ENCODE measurements at places on chromosomes 4 and X.

DNA sequence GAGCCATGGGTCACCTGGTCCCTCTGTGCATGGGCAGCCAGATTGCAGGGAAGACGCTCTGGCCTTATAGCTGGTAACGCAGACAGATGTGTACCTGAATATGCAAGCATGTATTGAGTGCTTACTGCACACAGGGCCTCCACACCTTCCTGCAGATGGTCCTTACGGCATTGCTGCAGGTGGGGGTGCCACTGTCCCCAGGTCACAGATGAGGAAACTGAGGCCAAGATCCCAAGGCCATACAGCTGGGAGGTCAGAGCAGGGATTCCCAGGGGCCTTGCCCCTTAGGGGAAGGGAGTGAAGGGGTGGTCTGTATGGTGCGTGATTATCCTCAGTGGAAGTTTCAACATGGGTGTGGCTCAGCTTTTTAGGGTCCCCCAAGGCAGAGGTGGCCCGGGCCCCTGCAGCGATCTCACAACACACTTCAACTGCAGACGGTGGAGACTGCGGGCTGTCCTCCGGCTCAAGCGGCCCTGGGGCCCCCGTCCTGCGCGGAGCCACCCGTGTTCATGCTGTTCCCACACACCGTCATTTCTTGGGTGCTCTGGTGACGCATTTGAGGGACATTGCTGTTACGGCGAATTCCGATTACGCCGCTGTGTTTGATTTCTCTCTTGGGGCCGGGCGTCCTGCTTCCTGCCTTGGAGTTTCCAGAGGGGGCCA, 8.1 kb downstream of the DOK7 start:
- no peak for DNase-seq

DNA sequence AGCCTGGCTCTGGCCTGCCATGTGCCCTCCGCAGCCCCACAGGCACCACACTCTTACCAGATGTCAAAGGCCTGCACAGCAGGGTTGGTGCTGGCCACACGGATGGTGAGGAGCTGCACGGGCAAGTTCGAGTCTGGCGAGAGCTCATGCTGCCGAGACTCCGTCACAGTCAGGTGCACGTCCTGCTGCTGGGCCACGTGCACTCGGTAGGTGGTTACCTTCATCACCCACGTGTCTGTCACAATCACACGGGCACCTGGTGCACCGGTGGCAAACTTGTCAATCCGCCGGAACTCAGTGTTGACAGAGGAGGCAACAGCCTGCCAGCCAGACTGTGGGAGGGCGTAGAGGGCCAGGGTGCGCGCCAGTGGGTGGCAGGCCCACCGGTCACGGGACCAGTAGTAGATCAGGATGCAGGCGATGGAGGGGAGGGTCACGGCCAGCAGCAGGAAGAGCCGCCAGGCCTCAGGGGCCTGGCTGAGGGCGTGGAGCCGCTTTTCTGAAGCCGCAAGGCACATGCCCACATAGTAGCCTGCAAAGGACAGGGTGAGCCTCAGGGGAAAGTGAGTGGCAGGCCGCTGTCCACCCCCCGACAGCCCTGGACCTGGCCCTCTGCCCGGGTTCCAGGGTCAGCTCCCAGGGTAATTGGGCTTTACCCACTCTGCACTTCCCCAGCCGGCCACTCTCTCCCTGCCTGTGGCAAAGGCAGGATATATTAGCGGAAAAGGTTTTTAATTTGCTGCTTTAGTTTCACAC, 2.9 kb downstream of the TMEM129 start:
- no peak for DNase-seq

DNA sequence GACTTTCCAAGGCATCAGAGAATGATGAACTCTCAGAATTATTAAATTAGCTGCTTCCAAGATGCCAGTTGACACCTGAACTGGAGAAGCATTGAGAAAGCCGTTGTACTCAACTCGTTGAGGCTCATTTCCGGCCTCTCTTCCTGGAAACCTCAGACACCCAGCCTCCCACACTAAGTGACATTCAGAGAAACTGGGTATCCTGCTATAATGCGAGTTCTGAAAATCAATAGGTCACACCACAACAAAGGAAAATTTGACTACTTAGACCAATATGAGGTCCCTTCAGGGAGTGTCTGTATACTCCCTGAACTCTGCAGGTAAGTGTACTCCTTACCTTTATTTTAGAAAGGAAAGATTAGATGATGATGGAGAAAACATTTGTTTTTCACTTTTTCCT, 51.2 kb downstream of the ENPEP start:
- no peak for DNase-seq

DNA sequence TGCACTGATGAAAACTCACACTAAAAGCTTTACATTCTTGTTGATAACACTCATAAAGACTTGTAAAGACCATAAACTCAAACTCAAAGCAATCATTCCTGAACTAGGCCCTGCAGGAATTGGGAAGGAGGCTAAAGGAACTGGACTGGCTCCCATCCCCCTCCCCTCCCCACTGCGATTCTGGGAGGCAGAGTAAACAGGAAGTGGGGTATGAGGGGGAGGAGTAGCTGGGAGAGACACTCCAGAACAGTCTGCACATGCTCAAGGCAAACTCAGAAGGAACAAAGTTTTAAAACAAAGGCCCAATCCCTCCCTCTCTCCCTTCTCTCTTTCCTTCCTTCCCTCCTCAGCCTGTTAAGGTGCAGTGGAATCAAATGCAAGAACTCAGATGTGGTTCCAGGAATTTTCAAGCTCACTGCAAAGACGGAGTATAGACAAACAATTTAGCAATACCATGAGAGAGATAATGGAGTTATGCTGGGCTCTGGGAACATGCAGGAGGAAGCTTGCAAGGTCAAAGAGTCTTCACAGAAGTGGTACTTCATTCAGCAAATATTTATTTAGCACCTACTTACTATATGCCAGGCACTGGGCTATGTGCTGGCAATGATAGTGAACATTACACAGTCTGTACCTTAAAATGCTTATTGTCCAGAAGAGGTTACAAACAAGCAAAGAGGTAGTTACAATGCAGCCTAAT, 15.9 kb downstream of the MID1IP1 start:
- DNase-seq, result peak; percentile 42

DNA sequence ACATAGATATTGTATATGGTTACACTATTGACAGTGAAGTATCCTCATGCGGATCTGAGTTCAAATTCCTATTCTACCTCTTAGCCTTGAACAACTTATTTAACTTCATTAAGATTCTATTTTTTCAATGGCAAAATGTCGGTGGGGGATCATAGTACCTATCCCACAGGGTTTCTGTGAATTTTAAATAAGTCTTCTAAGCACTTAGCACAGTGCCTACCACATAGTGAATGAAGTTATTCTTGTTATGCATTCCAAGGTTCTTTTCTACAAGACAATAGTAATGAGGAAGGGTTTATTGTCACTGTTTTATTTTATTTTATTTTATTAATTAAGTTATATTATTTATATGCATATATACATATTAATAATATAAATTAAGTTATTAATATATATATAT, 8.8 kb upstream of the ENAM start:
- DNase-seq, result no peak

GRCh38 chr4:174036576-174036975, 246.9 kb downstream of the FBXO8 start:
- no peak for DNase-seq

DNA sequence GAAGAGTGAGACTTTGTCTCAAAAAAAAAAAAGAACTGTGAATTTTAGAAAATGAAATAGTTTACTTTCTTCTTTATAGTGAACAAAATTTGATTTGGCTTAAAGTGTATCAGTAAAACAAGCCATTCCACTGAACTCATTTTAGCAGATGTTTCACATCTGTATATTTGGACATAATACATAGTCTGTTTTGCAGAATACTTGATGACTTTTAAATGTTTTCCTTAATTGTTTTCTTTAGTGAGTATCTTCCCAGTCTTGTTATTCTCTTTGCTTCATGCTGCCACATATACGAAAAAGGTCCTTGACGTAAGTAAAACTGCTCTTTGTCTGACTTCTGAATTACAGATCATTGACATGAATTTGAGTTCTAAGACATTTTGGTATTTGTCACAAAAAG, 8.3 kb downstream of the TMEM33 start:
- DNase-seq, result no peak

DNA sequence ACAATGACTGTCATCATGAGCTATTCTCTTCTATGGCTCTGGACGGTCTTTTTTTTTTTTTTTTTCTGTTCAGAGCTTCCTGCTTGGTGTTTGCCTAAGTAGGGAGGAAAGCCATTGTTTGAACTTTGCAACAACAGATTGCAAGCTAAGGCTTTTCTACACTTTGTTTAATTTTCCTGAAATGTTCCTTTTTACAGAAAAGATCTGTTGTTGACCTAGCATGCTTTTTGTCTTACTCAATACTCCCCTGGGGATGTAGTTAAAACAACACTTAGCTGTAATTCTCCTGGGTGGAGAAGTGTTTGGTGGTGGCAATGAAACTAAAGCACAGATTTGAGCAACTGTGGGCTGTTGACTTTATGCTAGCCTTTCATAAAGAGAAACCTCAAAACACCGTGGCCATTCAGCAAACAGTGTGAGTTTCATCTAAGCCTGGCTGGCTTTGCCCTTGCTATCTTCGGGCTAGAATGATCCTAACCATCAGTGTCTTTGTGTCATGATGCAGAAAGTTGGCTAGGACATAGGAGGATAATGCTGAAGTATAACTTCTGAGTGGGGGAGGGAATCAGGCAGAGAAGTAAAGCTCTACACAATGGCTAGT, 110.5 kb downstream of the ANXA3 start:
- DNase-seq, result peak; percentile 18

- peak; percentile 61 for DNase-seq
Measured at GRCh38 chrX:45322382-45322781, 121.7 kb upstream of the DIPK2B start.

DNA sequence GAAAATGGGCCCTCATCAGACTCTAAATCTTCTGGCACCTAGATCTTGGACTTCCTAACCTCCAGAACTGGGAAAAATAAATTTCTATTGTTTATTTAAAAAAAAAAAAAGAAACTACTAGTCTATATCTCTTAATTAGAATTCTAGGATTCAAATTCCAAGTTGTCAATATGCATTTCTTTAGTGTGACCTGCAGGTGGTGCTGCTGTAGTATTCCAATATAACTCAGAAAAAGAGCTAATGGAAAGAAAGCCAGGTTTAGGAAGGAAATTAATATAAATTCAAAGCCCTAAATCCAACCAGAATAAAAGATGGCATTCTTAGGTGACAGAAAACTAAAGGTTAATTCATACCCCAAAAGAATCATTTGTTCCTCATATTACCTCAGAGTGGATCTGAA, 80.0 kb upstream of the NALF2 start:
- peak; percentile 32 for DNase-seq

DNA sequence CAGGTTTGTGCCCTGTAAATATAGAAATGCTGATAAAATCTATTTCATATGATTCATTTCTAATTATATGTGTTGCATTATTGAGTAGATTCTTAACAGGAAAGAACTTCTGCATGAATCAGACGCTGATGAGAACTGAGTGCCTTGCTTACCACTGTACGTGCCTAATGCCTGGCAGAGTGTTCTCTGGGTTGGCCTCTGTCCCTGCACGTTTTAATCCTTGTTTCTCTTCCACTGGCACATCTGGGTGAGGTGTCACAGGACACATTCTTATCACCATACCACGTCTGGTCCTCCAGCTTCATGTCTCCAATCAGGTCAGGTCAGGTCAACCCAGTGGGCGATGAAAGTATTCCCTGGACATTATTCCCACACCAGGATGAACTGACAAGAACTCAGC, 53.6 kb downstream of the KLF3 start:
- no peak for DNase-seq

GRCh38 chrX:17377091-17377717, 2.2 kb downstream of the NHS start:
- DNase-seq, result peak; percentile 60

- peak; percentile 11 for DNase-seq
Measured at GRCh38 chr4:121898150-121898549, 27.9 kb upstream of the BBS7 start.

DNA sequence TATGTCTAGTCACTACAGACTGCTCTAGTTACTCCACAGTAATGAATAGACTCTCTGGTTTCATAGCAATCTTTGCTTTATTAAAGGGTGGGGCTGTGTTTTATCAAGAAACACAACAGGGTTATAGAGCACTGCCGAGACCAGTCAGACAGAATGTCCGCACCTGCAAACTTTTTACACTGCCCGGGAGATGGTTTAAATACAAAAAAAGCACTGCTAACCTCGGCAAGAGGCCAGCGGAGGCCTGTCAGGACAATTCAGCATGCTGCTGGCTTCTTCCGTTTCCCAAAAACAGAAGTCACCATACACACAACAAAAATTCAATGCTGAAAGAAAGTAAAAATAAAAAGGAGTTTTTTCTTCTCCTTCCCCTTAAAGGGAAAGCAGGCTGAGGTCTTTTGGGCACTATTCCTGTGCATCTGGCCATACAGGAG, 67.4 kb downstream of the IRF2 start:
- DNase-seq, result no peak

DNA sequence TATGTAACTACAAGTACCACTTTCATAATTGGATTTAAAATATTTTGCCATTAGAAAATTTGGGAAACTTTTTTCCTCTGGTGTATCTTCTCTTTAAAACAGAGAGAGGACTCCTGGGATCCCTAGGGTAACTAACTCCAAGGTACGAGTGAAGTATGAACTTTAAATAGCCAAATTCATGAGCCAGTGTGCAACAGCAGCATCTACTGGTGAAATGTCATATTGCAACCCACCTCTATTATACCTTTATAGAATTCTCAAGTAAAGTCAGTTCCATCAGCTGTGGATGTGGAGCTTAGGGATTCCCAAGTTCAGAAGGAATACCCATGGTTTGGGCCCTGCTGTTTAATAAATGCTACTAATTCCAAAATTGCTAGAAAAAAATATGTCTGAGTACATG, 282.7 kb upstream of the TAPT1 start:
- DNase-seq, result peak; percentile 67

GRCh38 chr4:38805530-38806145, 1.0 kb upstream of the TLR1 start:
- DNase-seq, result no peak

DNA sequence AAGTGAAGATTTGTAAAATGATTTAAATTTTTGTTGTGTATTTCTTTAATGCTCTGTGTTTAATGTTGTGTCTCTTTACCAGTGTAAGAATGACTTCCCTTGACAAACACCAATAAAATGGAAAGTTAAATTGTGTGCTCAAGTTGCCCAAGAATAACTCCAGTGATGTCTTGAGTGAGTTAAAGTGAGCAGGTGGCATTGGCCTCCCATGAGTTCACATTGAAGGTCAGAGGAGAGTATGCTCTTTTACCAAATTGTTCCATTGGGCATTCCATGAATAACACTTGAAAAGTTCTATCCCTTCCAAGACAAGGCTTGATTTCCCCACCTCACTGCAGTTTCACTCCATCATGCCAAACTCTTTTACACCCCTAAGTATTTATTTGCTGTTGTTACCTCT, 4.5 kb downstream of the ANXA5 start:
- no peak for DNase-seq
